ENCODE measurements at places on chromosomes 4 and X. TPM values are rescaled to one million over a fixed set of nuclear protein-coding genes. Genes with fewer than 3 reads are reported as not detected.

The FAM9B gene
- total RNA-seq: not detected

The MAGEA3 gene
- total RNA-seq: not detected

The RASSF6 gene
- total RNA-seq: 37.3 TPM

The DUSP9 gene
- total RNA-seq: not detected

DNA sequence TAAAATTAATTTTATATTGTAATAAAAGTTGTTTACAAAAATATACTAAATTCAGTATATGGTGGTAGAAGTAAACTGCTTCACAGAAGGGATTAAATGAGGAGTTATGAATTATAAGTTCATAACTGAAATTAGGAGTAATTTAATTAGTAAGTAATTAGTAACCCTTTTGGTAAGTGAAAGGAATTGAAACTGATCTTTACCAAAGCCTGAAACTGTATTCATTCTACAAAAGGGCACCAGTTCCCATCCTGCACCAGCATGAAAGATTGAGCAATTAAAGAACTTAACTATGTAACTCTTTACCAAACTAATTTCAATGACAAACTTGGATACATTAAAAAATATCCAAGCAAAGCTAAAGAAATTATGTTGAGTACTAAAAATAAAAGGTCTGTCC, 8.2 kb downstream of the MED14 start:
- no peaks in the 10 kb centered on the region for H3K36me3 ChIP-seq
- no peak for DNase-seq
- H3K27me3 ChIP-seq: no peaks in the 10 kb centered on the region
- no peak overlapping the region for H3K27ac ChIP-seq

- no peaks in the 10 kb centered on the region for H3K4me1 ChIP-seq
- no peak overlapping the region for H3K27ac ChIP-seq
- DNase-seq: peak; percentile 49
- H3K4me3 ChIP-seq: no peak overlapping the region
- H3K36me3 ChIP-seq: no peaks in the 10 kb centered on the region
Observed at GRCh38 chr4:7159923-7160322, 32.4 kb upstream of the SORCS2 start.

All from Peyer's patch (tissue), 4 donors.